ENCODE measurements at places on chromosomes 2 and 18.

- no peak for DNase-seq
These were observed 50.1 kb upstream of the GAREM1 start for GRCh38 chr18:32520771-32521170.

DNA sequence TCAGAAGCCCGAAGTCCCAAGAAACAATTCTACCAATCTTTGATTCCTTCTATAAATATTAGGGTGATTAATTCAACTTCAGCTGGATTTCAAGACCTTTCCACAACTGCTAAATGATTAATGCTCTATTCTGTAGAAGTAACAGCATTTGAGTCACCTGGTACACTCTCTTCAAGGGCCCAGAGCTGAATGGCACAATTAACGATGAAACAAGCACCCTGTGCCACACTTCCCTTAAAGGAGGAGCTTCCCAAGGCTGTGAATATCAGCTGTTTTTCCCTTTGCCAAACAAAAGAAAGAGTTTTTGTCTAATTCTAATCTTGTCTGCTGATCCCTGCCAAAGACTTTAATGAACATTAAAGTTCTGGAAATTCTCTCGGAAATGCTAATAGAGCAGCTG lies 56.0 kb downstream of the BOD1L2 start:
- no peak for DNase-seq

DNA sequence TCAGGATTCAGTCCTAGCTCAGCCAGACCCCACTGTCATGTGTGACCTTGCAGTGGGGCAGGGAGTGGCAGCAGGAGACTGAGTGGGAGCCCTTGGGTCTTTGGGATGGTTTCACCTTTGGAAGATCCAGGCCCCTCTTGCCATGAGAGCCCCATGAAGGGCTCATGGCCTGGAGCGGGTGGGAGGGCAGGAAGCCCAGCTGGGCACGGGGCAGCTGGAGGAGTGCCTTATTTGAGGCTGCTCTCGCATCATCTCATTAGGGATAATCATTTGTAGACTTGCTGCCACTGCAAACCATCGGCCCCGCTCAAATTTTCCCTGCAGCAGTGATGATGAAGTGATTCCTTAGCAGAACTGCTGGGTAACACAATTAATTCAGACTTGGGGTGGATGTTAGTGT lies 73.9 kb downstream of the TGOLN2 start:
- DNase-seq, result no peak

- DNase-seq, result no peak
These were observed 12.5 kb upstream of the NAB1 start for GRCh38 chr2:190636361-190636760.

GRCh38 chr2:105403241-105403782 lies 4.5 kb upstream of the FHL2 start:
- no peak for DNase-seq

DNA sequence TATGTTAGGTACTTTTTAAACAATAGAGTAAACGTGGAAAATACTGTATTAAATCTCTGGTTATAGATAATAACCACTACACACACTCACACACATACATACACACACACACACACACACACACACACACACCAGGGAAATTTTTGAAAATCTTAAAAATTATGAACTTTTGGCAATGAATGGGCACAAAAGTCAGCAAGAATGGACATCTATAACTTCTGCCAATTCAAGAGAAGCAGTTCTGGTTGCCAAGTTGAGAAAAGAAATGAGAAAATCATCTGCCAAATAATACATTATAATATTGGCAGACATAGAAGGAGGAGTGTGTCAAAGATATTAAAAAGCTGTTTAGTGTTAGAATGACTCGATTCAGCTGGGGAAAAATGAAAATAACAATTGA lies 42.9 kb upstream of the TMEM178A start:
- no peak for DNase-seq

DNA sequence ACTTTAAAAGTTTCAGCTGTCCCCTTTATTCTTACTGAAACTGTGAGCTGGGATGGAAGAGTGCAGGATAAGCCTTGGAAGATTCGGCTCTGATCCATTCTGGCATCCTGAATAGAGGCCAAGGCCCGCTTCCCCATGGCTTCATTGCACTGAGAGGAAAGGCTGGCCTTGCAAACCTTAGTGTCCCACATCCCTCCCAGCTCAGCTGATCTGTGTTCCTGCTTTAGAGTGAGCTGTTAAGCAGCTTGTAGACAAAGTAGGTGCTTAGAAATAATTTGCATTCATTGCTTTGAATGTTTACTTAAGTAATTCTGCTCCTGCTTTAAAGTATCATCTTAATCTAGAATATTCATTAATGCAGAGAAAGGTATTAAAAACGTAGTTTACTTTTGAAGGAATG lies 169.6 kb upstream of the BOD1L2 start:
- DNase-seq, result no peak

GRCh38 chr2:3037196-3038194 lies 340.1 kb downstream of the EIPR1 start:
- DNase-seq, result no peak

GRCh38 chr2:27379383-27379835 lies 1.1 kb downstream of the ZNF513 start:
- DNase-seq, result no peak

- DNase-seq, result no peak
These were observed 10.1 kb downstream of the ARHGEF4 start for GRCh38 chr2:130846686-130847375.

DNA sequence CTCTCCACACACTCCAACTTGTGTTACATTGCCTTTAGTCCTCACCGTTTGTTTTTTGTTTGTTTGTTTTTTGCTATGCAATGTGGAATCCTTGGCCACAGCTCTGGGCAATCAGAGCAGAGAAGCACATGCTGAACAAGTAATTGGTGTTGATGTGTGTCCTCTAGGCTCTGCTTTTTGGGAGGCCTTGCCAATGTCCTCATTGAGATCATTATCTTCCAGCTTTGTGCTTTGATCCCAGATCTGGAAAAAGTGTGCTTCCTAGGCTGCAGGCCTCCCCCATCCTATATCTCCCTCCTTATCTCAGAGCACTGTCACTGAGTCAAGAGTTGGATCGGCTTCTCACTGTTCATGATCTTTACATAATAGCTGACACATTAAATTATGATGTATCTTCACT lies 25.9 kb downstream of the OSR1 start:
- no peak for DNase-seq

DNA sequence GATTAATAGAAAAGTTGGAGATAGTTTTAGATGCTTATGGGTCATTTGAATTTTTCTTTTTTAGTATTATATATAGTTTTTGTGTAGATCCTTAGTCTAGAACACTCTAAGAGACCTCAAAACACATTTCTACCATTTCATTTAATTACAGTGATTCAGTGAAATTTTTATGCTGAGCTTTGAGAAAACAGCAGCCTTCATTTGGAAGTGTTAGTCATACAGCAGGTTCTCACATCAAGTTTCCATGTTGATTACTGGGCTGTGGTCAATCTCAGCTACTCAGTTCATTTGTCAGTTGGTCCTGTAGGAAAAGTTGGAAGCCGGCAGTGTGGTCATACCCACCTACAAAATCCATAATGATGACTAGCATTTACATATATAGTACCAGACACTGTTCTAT lies 37.9 kb downstream of the MAP3K19 start:
- DNase-seq, result no peak

GRCh38 chr18:51153659-51154371 lies 43.7 kb downstream of the MEX3C start:
- DNase-seq, result no peak

GRCh38 chr2:108260773-108261172 lies 21.0 kb downstream of the SULT1C3 start:
- no peak for DNase-seq

GRCh38 chr2:40507432-40507831 lies 55.5 kb upstream of the SLC8A1 start:
- no peak for DNase-seq

- no peak for DNase-seq
These were observed 84.6 kb upstream of the MAP3K20 start for GRCh38 chr2:172991031-172991430.

- no peak for DNase-seq
These were observed 81.8 kb downstream of the LAMA1 start for GRCh38 chr18:7035807-7036206.

GRCh38 chr2:21821672-21822227 lies 698.0 kb downstream of the TDRD15 start:
- DNase-seq, result no peak

DNA sequence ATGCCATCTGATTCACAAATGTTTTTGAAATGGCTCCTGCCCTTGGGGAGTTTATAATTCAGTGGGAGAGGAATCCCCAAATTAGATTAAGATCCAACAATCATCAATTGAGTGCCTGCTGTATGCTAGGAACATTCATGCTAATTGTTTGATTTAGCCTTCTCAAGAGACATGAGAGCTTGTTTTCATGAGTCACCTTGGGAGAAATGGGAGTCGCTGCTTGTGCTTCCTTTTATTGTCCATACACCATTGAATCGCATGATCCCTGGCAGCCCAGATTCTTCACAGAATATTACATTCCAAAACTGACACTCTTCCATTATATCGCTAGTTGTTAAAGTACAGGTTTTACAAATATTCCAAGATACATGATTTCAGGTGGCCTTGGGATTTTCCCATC lies 106.0 kb upstream of the MAP3K20 start:
- no peak for DNase-seq

Measured in stimulated activated CD4-positive, alpha-beta T cell treated with anti-CD3 and anti-CD28 coated beads, Interleukin-1b, Interleukin-23, amount 100 ng/mL, for 24 hours (primary cell).